ENCODE measurements at places on chromosomes 3 and 15.

GRCh38 chr3:40047406-40047805 lies 238.0 kb downstream of the MYRIP start:
- no peak for DNase-seq

DNA sequence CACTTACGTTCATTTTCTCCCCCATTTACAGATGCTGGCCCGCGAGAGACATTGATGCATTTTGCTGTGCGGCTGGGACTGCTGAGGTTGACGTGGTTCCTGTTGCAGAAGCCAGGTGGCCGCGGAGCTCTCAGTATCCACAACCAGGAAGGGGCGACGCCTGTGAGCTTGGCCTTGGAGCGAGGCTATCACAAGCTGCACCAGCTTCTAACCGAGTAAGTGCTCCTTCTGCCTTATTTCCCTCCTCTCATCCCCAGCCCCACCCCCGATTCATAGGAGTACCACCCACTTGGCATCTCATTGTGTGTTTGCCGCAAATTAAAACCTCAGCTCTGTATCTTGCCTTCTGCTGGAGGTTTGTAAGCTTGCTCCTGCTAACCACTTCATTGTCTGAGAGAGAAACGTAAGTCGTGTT lies 163.3 kb downstream of the AKAP13 start:
- DNase-seq, result no peak

DNA sequence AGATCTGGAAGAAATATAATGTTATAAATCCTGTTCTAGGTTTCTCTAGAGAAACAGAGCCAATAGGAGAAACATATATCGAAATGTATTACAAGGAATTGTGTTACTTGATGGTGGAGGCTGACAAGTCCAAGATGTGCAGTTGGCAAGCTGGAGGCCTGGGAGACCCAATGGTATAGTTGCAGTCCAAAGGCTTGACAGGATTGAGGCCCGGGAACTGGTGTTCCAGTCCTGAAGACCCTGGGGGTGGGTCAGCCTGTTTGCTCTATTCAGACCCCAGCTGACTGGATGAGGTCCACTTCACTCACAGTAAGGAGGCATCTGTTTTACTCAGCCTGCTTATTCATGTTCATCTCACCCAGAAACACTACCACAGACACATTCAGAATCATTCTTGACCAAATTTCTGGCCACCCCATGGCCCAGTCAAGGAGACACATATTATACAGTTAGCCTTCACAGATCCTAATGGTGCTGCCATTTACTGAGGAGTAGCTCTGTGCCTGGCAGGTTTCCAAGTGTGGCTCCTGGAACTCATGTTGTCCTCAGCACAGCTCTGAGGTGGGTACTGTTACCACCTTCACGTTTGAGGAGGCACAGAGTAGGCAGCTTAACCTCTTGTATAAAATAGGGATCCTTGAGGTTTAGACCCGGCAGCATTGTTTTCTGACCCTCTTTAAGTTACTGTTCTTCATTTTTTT lies 3.7 kb downstream of the TRAK1 start:
- no peak for DNase-seq

DNA sequence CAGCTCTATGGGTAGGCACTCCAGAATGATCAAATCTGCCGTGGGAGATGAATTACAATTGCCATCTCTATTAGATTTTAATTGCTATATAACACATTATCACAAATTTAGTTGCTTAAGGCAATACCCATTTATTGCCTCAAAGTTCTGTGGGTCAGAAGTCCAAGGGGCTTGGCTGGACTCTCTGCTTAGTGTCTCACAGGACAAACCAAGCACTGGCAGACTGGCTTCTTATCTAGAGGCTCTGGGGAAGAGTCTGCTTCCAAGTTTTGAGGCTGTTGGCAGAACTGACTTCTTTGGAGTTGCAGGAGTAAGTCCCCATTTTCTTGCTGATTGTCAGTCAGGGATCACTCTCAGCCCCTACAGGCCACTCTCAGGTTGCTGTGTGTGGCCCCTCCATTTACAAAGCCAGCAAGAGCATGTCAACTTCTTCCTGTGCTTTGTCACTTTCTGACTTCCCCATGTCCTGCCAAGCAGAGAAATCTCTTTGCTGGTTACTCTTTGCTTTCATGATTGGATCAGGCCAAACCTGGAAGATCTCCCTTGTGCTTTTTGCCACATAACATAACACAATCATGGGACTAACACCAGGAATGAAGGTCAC lies 93.5 kb upstream of the PRICKLE2 start:
- DNase-seq, result no peak

GRCh38 chr15:79682851-79683288 lies 213.9 kb downstream of the MTHFS start:
- DNase-seq, result no peak

GRCh38 chr3:160280836-160281235 lies 55.6 kb downstream of the C3orf80 start:
- DNase-seq, result no peak

DNA sequence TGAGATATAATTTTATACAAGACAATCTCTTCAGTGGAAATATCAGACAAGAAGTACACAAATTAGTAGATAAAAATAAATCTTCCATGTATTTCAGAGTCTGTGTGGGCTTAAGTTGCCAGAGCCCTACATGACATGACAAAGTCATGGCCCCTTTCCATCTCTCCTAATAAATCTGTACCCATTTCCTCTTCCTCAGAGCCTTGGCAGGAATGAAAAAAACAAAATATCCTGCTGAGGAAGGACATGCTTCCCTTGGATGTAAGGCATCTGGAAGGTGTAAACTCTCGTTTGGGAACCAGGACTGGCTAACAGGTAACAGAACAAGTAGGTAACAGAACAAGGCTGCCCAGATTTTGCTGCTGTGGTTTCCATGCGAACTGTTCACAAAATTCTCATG lies 148.1 kb downstream of the SNRK start:
- no peak for DNase-seq

GRCh38 chr3:152797751-152798432 lies 37.0 kb upstream of the P2RY1 start:
- no peak for DNase-seq

GRCh38 chr15:42858999-42859789 lies 61.4 kb downstream of the TTBK2 start:
- no peak for DNase-seq

- DNase-seq, result no peak
Observed at GRCh38 chr3:48248095-48248850, 7.4 kb downstream of the ZNF589 start.

DNA sequence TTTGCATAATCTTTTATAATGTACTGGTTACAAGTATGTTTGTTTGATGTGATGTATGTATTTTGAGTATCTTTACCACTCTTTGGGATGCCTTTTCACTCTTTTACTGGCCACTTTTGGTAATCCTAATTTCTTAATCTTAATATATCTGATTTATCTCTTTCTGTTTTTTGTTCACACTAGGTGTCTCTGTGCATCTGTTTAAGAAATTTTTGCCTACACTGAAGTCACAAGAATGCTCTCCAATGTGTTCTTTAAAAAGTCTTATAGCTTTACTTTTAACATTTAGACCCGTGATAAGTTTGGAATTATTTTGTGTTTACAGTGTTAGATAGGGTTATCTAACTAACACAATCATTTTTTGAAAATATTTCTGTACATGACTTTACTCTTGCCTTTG lies 659.1 kb downstream of the SI start:
- no peak for DNase-seq

- peak; percentile 60 for DNase-seq
Observed at GRCh38 chr3:172461530-172462138, 13.4 kb upstream of the GHSR start.

- DNase-seq, result no peak
Observed at GRCh38 chr3:59813148-59813538, 763.3 kb upstream of the CFAP20DC start.

DNA sequence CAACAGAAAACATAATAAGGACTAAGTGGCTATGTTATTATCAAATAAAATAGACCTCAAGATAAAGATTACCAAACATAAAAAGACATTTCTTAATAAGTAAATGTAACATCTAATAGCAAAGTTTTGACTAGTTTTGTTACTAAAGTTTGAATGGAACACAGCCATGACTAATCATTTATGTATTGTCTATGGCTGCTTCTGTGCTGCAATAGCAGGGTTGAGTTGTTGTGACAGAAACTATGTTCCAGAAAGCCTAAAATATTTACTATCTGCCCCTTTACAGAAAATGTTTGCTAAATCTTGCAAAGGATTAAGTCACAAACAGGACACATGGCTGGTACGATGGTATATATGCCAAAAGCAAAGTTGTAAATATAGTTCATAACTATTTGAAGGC lies 37.9 kb upstream of the MYH15 start:
- no peak for DNase-seq

DNA sequence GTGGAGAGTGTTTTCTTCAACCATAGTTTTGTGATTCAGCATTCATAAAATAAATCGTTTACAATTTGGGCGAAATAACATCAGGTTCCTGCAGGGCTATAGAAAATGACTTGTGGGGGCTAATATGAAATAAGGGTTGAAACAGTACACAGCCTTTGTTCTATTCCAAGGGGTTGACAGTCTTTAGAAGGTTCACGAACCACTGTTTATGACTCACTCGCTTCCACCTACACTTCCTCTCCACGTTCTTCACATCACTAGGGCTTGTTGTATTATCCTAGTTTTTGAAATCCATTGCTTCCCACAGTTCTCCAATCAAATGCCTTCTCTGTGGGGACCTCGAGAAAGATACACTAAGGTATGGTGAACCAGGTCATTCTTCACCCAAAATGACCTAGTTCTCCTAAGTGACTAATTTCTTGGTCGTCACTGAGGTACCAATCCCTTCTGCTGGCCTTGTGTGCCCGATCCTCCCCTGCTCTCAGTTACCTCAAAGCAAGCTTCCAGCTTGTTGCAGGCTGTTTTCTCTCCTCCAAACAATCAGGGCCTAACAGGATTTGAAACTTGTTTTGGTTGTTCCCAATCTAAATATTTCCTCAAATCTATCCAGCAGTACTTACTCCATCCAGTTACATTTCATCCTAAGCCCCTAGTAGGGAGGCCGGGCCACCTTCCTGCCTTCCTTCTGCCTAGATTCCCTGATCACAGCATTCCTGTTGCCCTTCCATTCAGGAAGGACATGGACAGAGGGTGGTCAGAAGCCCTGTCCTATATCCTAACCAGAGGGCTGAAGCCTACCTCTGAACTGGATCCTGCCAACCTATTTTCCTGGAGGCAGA lies 23.1 kb upstream of the TBL1XR1 start:
- DNase-seq, result no peak

DNA sequence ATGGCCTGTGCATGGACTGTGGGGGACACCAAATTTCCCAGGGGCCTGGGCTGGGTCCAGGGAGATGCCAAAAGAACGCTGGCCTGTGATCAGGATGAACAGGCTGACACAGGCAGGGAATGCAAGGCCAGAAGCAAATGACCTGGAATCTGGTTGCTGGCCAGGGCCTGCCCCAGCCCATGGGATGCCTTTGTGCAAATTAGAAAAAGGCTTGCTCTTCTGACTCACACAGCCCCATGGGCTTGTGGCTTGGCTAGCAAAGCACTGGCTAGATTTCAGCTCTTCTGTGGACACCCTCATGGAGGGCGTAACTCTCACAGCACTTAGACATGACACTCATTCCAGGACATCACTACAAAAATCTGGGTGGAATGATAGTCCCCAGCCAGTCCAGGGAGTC lies 356.0 kb downstream of the SHQ1 start:
- DNase-seq, result no peak

- no peak for DNase-seq
Observed at GRCh38 chr3:143831208-143831607, 17.1 kb downstream of the SLC9A9 start.

DNA sequence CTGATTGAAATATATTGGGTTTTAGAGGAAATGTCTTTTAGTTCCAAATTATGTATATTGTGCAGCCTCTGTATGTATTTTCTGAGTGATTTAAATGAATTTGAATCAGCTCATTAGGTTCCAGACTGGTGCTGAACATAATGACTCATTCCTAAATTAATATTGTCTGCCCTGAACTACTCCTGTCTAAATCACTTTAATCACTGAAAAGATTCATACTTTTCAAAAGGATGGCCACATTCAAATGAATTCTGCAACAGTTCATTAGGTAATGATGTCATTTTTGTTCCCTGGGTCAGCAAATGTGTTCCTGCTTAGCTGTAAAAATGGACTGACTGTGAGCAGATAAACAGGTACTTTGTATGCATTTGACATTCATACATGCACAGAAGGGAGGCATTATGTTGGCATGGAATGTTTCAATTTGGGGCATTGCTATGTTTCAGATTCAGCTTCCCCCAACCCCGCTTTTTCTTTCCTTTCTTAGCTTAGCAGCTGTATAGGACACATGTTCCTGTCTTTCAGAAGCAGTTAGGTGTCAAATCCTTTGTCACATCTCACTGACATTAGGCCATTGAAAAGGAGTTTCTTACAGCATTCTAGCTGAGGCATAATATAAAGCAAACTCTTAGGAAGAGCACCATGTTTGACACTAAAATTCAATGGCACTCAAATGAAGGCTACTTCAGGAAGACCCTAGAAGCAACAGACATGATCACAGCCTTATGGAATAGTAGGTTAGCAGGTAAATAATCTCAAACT lies 318.5 kb upstream of the ARPP21 start:
- no peak for DNase-seq

- DNase-seq, result no peak
Observed at GRCh38 chr3:59436164-59436958, 386.5 kb upstream of the CFAP20DC start.

- DNase-seq, result no peak
Observed at GRCh38 chr3:147864754-147865354, 455.7 kb downstream of the ZIC1 start.

DNA sequence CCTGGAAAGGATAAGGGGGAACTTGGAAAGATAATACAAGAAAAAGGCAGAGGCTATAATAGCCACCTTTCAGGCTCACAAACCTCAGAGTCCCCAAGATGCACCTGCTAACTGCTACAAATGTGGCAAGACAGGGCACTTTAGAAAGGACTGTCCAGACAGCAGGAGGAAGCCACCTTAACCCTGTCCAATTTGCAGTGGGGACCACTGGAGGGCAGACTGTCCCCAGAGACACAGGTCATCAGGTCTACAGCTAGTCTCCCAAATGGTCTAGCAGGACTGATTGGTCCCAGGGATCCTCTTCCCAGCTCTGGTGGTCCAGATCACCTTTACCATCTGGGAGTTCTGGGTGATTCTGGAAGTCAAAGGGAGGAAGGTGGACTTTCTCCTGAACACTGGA lies 882.5 kb upstream of the GBE1 start:
- peak; percentile 4 for DNase-seq

- no peak for DNase-seq
Observed at GRCh38 chr3:30342318-30343060, 263.9 kb upstream of the TGFBR2 start.

DNA sequence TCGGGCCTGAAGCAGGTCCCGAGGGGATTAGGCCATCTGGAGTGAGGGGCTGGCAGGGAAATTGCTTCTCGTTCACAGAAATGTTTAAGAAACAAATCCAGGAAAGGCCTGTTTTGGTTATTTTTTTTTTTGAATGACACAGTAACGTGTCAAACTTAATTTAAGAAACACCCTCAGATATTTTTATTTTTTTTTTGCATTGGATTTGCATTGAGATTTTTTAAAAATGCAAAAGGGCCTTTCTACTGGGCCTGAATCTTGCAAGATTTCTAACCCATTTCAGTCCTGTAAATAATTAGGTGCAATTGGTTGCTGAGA lies 25.0 kb upstream of the KLF13 start:
- no peak for DNase-seq
